ENCODE measurements at places on chromosomes 5 and 9.

DNA sequence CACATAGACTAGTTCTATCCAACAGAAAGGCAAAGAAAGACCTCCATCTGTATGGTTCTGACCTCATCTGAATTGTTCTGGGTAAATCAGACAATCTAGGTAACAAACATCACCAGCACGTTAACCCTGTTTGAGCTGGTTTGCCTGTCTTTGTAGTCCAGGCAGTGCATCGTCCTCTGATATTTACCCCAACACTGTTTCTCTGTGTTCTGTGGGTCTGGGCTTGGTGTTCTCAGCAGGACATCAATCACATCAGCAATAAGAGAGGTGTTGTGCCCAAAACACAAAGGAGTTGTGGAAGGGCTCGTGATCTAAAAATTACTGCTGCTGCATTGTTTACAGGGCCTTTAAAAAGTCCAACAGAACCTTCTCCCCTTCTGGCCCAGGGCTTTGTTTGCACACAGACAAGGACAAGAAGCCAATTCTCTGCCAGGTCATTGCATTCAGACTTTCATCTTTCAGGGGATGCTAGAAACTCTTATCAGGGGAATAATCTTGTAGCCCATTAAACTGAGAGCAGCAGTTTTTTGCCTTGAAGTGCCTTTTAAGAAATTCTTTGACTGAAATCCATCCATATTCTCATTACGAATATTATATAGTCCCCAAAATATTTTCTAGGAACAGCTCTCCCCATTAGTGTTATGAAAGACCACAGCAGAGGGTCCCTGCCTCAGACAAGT lies 30.5 kb upstream of the MAP1B start:
- DNase-seq: no peak

DNA sequence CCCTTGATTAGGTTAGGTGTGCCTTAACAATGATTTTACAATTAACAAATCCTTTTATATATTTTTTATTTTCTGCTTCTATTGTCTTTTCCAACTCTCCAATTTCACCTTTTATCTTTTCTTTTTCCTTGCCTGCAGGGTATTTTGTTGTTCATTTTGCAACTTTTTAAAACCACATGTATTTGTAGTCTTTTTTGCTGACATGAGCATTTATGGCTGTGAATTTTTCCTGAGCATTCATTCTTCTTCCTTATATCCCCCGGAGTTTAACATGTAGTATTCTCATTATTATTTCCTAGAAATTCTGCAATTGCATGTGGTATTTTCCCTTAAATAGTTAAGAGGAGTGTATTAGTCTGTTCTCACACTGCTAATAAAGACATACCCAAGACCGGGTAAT lies 41.6 kb downstream of the FAM81B start:
- no peak for DNase-seq

DNA sequence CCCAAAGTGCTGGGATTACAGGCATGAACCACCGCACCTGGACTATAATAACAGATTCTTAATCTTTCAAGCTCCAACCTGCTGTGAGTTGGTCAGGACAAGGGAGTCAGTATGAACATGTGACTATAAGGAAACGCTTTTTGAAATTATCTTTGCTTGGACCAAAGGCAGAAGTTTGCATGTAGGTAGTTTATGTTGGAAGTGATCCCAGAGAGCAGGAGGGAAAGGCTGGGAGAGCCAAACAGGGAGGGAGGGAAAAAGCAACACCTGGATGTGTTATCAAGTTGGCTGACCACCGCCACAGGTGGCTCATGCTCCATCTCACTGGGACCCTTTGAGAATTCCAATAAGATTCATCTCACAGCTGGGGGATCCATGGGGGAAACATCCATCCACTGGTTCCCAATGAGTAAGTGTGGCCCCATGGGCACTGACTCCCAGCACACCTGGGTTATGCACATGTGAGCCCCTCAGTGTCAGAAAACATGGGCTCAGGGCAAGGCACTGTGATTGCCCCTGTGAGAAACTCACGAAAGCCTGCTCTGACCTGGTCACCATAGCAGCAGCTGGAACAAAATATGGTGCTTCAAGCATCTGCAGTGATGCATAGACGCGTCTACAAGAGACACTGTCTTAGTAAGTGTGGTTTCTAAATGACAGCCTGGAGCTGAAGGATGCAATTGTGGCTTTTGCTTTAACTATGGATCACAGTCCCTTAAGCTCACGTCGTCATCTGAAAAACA lies 62.1 kb downstream of the ARSB start:
- no peak for DNase-seq

GRCh38 chr5:40587376-40587775 lies 92.3 kb upstream of the PTGER4 start:
- no peak for DNase-seq

DNA sequence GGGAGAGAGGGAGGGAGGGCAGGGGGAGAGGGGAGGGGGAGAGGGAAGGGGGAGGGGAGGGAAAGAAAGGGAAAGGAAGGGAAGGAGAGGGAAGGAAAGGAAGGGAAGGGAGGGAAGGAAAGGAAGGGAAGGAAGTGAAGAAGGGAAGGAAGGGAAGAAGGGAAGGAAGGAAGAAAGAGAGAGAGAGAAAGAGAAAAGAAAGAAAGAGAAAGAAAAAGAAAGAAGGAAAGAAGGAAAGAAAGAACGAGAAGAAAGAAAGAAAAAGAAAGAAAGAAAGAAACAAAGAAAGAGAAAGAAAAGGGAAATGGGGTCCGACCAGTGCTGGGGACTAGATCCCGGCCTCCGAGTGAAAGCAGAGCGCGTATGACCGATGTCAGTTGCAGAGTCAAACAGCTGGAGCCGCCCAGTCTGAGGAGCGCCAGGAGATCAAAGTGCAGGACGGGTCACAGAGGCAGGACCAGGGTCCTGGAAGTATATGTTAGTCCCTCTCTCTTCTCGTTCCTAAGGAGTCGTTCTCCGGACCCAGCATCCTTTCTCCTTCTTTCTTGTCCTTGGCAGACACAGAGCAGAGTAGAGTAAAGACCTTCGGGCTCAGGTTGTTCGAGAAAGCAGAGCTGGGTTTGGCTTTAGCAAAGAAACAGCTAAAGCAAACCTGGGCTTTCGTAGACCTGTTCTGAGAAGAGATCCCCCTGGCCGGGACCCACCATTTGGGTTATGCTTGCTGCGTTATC lies 305.4 kb upstream of the MSX2 start:
- no peak for DNase-seq

GRCh38 chr9:93057703-93058354 lies 672 bp upstream of the SUSD3 start:
- no peak for DNase-seq

GRCh38 chr9:20835377-20836286 lies 151.6 kb downstream of the FOCAD start:
- no peak for DNase-seq

DNA sequence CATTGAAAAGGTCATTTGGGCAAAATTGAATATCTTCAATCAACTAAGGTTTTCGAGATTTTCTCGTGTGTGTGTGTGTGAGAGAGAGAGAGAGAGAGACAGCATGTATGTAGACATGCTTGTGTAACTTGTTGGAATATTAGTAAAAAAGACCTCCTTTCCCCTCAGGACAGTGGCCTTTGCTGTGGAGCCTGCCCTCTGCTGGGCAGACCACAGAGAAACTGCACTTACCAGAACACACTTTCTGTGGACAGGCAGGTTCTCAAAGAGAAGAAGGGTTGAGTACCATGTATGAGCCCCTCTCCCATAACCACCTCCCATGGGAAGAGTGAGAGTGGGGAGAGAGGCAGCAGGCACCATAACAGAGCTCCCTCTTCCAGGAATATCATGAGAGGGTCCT lies 45.6 kb downstream of the CFAP90 start:
- DNase-seq: no peak

- peak; percentile 24 for DNase-seq
Measured at GRCh38 chr5:154384480-154385235, 61.1 kb upstream of the SAP30L start.

GRCh38 chr5:86570427-86571083 lies 47.2 kb upstream of the COX7C start:
- DNase-seq: no peak

GRCh38 chr5:14861123-14861765 lies 10.3 kb downstream of the ANKH start:
- no peak for DNase-seq

DNA sequence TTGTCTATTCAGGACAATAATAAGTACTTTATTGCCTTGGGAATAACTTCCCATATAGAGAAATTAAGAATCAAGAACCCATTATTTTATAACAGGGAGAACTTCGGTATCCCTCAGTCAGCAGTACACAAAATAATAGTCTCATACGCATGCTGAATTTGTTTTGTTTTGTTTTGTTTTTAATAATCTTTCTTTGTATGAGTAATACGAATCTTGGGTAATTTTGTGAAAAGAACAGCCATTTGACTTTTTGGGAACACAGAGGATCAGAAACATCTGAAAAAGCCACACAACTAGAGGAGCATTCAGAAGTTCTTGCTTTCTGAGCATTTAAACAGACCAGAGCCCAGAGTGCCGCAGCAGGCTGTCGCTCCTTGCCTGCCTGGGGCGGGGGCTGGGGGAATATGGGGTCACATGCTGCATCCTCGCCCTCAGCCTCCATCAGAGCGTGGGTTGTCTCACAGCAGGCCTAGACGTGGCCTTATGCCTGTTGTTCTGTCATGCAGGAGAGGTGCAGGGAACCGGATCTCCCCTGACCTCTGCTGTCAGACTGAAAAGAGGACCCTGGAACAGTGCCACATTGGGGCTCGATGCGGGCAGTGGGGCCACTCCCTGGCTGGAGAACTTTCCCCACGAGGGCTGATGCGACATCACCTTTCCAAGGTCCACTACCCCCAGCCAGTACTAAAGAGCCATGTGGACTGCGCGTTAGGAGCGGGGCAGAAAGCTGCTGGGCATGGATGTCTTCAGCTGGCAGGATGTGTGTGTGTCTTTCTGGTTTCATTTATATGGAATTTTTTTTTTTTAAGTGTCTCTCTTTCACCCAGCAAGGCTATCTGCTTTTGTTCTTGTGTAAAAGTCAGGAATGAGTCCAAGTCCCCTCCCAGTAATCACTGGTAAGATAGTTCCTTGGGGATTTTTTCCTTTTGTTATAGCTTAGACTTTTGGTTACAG lies 133.4 kb upstream of the OTULINL start:
- no peak for DNase-seq

GRCh38 chr5:179827680-179828079 lies 7.0 kb downstream of the SQSTM1 start:
- peak; percentile 42 for DNase-seq

DNA sequence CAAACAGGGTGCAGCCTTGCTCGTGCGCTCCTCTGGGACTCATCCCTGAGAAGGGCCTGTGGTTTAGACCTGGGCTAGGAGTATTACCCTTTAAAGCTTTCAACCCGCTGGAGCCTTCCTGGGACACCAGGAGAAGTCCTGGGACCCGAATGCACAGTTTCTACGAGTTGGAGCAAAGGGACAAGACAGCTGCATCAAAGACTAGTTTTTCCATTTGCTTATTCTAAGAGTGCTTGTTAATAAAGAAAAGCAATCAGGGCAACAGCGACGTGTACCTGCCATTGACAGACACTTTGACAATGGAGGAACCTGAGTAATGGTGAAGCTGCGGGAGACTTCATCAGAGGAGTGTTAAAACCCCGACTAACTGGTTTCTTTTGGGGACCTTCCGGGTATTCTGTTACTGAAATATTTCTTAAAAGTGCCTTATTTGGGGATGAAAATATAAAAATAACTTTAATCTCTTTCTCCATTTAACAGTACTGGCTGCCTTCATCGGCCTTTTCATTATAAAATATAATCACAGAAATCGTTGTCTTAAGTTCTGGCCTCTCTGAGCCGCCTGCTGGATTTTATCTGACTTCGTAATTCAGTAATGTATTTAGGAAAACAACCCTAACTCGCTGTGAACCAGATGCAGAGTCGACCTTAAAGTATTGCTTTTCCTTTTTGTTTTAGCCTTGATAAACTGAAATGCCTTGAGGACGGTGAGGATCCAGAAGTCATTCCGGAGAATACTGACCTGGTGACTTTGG lies 732 bp downstream of the SNAPC3 start:
- DNase-seq: peak; percentile 29

DNA sequence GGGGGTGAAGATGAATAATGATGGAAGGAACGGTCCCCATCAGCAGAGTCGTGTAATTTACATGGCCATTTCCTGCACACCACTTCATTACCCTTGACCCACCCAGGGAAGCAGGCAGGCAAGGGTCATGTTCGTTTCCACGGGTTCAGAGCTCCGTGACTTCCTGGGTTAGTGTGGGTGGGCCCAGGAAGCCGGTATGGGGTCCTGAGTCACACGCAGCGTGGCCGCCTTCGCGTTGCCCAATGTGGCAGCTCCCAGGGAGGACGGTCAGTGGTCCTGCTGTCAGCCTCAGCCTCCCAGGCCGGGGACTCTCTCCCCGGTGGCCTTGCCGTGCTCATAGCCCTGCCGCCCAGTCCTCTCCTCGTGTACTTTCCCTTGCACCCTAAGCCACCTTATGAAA lies 5.1 kb upstream of the TERT start:
- DNase-seq: no peak

DNA sequence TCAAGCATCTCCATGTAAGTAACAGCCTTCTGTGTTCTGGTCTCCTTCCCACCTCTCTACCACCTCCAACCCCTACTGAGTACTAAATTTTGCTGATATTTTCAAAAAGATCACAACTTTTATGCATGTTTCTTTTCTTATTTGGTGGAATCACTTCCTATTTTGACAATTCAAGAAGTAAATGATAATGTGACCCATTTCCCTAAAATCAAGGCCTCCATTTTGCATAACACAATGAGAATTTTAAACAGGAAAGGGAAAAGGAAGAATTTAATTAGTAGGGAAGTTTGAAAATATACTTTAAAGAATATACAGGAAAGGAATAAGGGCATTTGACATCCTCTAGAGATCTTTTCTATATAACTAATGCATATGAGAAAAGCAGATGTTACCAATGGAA lies 212.9 kb upstream of the RASA1 start:
- DNase-seq: no peak

DNA sequence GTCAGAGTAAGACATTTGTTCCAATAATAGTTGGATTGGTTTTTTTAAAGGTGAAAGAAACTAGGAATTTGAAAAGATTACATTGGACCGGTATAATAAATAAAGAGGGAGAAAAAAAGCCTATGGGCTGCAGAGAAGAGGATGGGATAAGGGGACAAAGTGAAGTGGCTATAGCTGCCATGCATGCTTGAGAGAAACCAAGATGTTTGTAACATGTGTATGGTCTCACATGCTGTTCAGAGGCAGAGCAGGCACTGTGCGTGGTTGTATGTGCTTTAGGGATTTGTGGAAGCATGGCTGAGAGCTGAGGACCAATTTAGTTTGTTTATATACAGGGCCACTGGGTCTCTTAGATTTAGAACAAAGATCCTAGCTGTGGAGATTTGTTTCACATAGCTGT lies 32.7 kb downstream of the LNPEP start:
- DNase-seq: no peak

GRCh38 chr9:34958411-34958982 lies 412 bp downstream of the PHF24 start:
- no peak for DNase-seq

DNA sequence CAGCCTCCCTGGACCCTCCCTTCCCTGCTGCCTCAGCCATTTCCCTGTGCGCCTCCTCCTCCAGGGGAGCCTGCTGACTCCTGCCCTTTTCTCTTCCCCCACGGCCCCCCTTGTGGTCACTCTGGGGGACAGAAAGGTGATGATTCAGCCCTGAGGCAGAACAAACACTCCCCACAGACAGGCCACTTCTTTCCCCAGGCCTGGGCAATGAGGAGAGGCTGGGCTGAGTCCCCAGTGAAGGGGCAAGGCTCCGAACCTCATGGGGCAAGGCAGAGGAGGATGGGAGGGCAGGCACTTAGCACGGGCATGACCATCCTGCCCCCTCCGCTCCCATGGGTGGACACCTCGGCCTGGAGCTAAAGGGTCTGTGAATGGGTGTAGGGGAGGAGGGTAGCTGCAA lies 21.0 kb downstream of the CSF1R start:
- DNase-seq: no peak

- DNase-seq: no peak
Measured at GRCh38 chr5:52997424-52997823, 8.3 kb downstream of the ITGA2 start.

Measured in CD4-positive, alpha-beta T cell treated with Interleukin-4 for 4 hours (primary cell).